ENCODE measurements at places on chromosomes 16 and 17. TPM values are rescaled to one million over a fixed set of nuclear protein-coding genes. Genes with fewer than 3 reads are reported as not detected.

DNA sequence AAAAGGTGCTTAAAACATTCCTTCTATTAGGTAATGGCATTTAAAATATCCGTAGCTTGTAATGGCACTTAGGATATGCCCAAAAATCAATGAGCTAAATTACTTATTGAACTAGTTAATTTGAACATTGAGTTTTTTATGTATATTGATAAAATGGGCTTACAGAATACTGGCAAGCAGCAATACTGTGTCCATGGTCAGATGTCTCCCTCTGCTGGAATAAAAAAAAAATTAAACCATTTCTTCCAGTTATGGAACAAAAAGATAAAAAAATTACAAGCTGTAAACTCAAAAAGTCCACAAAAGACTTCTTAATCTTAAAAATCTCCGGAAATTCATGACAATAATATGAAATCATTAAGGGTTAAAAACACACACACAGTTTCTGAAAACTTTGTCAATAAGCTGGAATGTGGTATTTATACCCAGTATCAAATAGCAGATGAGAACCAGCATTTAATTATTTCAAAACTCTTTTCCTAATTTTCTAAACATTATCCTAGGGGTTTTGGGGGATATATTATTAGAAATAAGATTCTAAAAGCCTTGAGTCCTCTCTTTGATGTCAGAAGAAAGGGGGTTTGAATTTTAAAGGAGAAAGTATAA is 21.5 kb upstream of the PSMD7 start:
- H3K4me1 ChIP-seq, result no peaks in the 10 kb centered on the region
- H3K4me3 ChIP-seq, result no peak overlapping the region
- H3K27ac ChIP-seq, result no peak overlapping the region
- H3K36me3 ChIP-seq, result no peaks in the 10 kb centered on the region
- no peaks in the 10 kb centered on the region for H3K27me3 ChIP-seq
- DNase-seq, result no peak

- H3K4me1 ChIP-seq, result peaks cover 7% of the 10 kb centered on the region
- no peaks in the 10 kb centered on the region for H3K27me3 ChIP-seq
- H3K36me3 ChIP-seq, result no peaks in the 10 kb centered on the region
- no peak for DNase-seq
Observed at GRCh38 chr17:49101054-49101534, 31.5 kb upstream of the B4GALNT2 start.

DNA sequence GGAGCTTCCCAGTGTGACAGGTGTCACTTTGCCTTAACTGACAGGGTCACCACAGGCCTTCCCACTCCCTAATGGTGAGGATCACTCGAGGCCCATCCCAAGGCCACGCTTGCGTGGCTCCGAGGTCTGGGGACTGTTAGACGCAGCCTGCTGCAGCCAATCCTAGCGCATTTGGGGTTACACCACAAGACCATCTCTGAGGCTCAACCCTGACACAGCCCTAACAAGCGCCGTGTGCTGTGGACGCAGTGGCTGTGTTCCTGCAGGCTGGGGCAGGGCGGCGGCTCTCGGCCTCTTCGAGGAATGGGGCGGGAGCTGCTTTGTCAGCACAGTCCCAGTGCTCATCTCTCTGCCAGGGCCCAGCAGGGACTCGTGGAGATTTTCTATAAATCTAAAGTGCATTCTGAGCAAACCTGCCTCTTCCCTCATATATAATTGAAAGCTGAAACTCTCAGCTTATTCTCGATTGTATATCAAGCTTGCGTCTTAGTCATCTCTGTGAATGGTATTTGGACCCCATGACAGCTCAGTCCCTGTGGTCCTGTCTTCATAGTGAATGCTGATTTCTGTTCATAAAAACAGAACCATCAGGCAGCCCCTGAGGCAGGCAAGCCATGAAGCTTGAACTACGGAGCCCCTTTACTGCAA is 65.8 kb upstream of the CHMP6 start:
- no peaks in the 10 kb centered on the region for H3K4me1 ChIP-seq
- peaks cover 25% of the 10 kb centered on the region for H3K27me3 ChIP-seq
- no peak overlapping the region for H3K4me3 ChIP-seq
- H3K36me3 ChIP-seq, result peaks cover 29% of the 10 kb centered on the region

DNA sequence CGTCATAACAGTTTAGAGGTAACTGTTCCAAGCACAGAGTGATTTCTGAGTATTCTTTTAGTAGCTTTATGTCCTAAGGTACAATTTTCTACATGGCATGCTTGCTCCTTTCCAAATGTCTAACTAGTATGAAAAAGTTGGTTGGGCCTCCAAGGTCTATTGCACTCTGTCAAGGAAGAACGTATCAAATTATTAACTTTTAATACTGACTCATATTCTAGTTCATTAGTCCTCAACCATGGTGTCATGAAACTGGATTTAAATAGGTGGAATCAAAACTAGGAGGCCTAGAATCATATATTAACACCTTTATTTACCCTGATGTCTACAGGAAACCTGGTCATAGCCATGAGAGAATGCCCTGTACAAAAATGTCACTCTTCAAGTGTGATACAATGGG is 61.4 kb downstream of the STH start:
- H3K4me1 ChIP-seq, result peaks cover 2% of the 10 kb centered on the region
- DNase-seq, result no peak
- no peak overlapping the region for H3K27ac ChIP-seq
- H3K36me3 ChIP-seq, result peaks cover 62% of the 10 kb centered on the region
- H3K4me3 ChIP-seq, result no peak overlapping the region

DNA sequence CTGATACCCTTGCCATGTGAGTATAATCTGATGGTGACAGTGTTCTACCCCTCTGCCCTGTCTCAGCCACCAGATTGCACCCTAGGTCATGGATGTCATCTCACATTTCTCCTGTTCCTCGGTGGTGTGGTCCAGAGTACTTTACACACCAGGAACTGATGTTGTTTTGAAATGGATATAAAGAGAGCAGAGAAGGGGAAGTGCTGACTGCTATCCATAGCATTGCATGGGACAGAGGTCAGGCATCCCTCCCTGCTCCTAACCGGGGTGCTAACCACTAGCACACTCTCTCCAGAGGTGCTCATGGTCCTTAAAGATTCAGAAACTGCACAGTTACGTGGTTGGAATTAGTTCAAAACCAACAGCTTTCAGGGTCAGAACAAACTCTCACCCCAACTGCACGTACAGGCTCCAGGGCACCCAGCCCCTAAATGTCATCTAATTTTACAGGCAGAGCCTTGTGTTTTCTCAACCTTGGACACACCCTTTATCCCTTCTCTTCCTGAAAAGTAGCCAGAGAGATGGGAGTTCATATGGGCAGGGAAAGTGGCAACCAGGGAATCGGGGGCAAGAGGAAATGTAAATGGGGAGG is 16.3 kb downstream of the TTLL6 start:
- peaks cover 84% of the 10 kb centered on the region for H3K27me3 ChIP-seq
- no peak overlapping the region for H3K4me3 ChIP-seq
- no peaks in the 10 kb centered on the region for H3K36me3 ChIP-seq
- H3K4me1 ChIP-seq, result no peaks in the 10 kb centered on the region
- H3K27ac ChIP-seq, result no peak overlapping the region

DNA sequence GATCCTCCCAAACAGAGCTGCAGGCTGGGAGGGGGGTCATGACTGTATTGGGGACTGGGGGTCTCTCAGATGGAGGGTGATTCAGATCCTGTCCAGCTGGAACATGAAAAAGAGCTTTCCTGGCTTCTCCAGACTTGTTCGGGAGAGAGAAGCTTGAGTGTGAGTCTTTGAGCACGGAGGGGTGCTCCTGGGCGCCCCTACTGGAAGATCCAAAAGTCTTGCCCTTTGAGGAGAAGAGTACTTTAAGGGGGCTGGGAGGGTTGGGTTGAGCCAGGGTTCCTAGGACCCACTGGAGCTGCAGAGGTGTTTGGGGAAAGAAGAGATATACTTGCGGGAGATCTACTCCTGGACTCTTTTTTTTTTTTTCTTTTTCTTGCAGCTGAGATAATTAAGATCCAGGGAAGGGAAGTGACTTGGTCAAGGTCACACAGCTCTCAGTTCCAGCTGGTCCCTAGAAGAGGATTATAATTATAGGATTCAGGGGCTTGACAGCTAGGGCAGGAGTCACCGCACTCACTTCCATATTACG is 8.4 kb downstream of the RARA start:
- peak overlapping the region; percentile 79 for H3K4me3 ChIP-seq
- H3K27ac ChIP-seq, result peak overlapping the region; percentile 76
- H3K4me1 ChIP-seq, result peaks cover 9% of the 10 kb centered on the region
- peak; percentile 93 for DNase-seq
- peaks cover 5% of the 10 kb centered on the region for H3K27me3 ChIP-seq
- no peaks in the 10 kb centered on the region for H3K36me3 ChIP-seq

- no peaks in the 10 kb centered on the region for H3K4me1 ChIP-seq
- H3K4me3 ChIP-seq, result no peak overlapping the region
- no peaks in the 10 kb centered on the region for H3K36me3 ChIP-seq
- no peak for DNase-seq
Observed at GRCh38 chr17:61048376-61049106, 351.1 kb upstream of the TBX2 start.

DNA sequence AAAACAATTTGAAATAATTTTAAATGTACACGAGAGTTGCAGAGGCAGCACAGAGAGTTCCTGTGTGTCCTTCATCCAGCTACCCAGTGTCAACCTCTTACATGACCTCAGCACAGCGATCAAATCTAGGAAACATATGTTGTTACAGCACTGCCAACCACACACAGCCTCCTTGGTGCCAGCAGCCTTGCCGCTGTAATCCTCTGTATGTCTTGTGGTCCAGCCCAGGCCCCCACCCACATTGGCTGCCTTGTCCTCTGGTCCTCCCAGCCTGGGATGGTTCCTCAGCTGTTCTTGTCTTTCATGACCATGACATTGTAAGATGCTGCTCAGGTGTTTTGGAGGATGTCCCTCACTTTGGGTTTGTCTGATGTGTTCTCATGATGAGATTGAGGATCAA is 178.0 kb downstream of the RPTOR start:
- no peak overlapping the region for H3K4me3 ChIP-seq
- H3K4me1 ChIP-seq, result no peaks in the 10 kb centered on the region
- no peak overlapping the region for H3K27ac ChIP-seq
- DNase-seq, result no peak

GRCh38 chr17:67359960-67360791 is 6.2 kb downstream of the PSMD12 start:
- peaks cover 1% of the 10 kb centered on the region for H3K4me1 ChIP-seq
- no peak overlapping the region for H3K27ac ChIP-seq
- H3K36me3 ChIP-seq, result peaks cover 72% of the 10 kb centered on the region
- H3K4me3 ChIP-seq, result no peak overlapping the region
- DNase-seq, result peak; percentile 78
- H3K27me3 ChIP-seq, result no peaks in the 10 kb centered on the region

DNA sequence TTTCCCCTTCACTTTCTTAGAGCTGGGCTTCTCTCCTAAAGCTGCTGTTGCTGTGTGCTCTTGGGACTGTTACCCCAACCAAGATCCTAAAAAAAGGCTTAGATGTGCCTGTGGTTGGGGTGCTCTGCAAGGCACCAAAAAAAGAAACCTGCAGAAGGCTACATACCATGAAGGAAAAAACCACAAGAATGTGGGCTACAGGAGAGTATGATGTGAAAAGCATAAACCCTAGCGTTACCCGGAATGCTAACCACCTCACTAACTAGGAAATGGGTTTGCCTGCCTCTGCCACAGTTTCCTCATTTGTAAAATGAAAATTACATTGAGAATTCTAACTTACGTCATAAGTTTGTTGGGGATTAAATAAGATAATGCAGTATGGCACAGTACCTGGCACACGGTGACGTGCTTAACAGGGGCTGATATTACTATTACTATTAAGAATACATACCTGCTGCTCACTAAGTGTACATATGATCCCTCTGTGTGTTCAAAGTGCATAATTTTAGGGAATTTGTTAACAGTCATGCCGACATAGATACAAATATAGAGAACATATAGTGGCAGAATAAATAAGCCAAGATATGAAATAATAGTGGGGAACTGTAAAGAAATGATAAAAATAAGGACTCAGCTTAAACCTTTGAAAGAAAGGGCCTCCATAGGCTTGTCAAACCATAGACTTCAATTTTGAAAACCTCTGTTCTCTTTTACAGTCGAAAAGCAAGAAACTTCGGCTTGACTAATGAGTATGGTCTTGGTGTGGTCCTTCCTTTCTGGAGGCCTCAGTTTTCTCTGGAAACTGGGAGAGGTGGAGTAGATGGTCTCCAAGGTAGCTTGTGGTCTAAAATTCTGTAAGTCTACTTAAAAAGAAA is 177.8 kb upstream of the TBX2 start:
- no peaks in the 10 kb centered on the region for H3K36me3 ChIP-seq
- H3K4me3 ChIP-seq, result no peak overlapping the region
- H3K4me1 ChIP-seq, result no peaks in the 10 kb centered on the region
- peaks cover 93% of the 10 kb centered on the region for H3K27me3 ChIP-seq

- H3K27me3 ChIP-seq, result no peaks in the 10 kb centered on the region
- H3K4me3 ChIP-seq, result no peak overlapping the region
- no peak overlapping the region for H3K27ac ChIP-seq
- H3K4me1 ChIP-seq, result no peaks in the 10 kb centered on the region
- no peak for DNase-seq
Observed at GRCh38 chr17:35521150-35521549, 16.3 kb downstream of the SLFN12L start.

DNA sequence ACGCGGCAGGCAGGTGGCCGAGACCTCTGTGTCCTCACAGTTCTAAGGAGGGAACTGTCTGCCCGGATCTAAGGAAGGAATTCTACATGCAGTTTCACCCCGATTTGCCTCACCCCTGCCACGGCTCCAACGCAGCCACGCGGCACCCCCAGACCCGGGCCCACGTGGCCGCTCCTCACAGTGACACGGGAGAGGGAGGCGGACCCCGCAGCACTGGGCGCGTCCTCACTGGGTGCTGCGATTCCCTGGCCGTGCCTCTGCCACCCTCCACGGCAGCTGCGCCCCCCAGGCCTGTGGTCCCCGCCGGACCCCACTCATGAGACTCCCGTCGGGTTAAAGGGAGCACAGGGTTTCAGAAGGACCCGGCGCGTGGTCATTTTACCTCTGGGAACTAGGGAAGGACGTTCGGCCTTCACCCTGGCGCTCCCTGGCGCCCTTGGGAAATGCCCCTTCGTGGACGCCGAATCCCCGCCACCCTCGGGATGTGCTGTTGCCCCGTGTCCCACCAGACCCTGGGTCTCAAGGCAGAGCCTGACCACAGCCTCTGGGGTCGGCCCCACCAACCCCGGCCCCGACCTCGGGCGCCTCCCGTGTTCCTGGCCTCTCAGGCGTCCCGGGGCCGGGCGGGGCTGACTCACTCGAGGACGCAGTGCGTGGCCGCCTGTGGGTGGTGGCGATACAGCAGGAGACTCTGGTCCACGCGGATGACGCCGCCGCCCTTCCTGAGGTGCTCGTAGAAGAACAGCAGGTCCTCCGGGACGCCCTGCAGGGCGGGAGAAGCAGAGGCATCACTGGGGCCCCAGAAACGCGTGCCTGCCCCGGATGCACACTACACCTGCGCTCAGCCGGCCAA is 118.8 kb upstream of the METRNL start:
- peaks cover 2% of the 10 kb centered on the region for H3K36me3 ChIP-seq
- no peak overlapping the region for H3K27ac ChIP-seq
- H3K4me1 ChIP-seq, result no peaks in the 10 kb centered on the region
- no peak for DNase-seq
- no peaks in the 10 kb centered on the region for H3K27me3 ChIP-seq

The KRT36 gene
- total RNA-seq, result not detected

The DPEP1 gene
- 0.88 TPM for total RNA-seq

The KRTAP1-5 gene
- total RNA-seq, result not detected

The INCA1 gene
- total RNA-seq, result 1.6 TPM

The SHPK gene
- total RNA-seq, result 35.2 TPM

The HBA2 gene
- total RNA-seq, result not detected

The GSPT1 gene
- 115 TPM for total RNA-seq

The SEC14L5 gene
- total RNA-seq, result 0.09 TPM

The AKAP10 gene
- total RNA-seq, result 101 TPM
